ENCODE measurements at places on chromosomes 6 and 20.

GRCh38 chr6:116404696-116405095 lies 33.9 kb downstream of the DSE start:
- DNase-seq, result no peak

DNA sequence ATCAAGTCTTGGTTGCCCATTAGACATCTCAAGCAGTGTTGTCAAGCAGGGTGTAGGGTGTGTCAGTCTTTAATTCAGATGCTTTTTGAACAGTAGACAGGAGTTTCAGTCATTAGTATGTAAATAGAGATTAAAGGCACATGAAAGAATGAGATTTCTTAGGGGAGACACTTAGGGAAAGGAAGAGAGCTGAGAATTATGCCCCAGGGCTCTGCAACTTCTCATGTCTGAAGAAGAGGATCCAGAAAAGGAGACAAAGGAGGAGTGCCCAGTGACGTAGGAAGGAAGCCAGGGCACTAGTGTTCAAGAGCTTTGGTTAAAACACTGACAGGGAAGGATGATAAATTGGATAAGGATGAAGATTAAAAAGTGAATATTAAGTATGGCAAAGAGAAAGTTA lies 569.7 kb downstream of the NKAIN2 start:
- no peak for DNase-seq

GRCh38 chr6:152298055-152298647 lies 339.0 kb downstream of the SYNE1 start:
- no peak for DNase-seq

GRCh38 chr20:37415118-37416085 lies 69.5 kb downstream of the SRC start:
- no peak for DNase-seq

DNA sequence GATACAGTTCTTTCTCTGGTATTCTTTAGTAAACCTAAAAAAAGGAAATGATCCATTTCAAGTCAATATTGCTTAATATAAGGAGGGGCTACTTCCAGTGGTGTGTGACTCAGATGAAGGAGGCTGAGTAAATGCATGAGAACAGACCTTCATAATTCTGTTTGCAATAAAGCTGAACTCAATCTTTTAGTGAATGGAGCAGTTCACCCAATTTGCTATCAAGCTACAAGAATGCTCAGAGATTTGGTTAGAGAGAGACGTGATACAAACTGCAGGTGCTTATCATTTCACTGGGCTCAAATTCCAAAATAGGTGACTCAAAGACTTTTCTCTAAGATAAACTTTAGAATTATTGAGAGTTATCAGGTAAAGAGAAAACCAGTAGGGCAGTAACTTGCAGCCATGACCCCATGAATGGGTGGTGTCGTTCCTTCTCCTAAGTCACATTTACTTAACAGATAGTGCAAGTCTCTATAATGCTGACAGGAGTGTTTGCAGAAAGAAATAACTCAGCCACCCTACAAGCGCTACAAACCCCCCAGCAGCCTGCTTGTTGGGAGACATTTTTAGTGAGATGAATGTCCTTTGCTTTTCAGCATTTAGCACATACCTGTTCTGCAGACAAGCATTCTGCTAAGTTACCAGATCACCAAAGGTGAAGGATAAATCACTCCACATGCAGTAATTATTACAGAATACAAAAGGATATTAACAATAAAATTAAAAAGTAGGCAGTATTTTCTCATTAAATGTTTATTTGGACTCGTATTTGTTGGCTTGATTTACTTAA lies 16.4 kb upstream of the BLOC1S5 start:
- no peak for DNase-seq

DNA sequence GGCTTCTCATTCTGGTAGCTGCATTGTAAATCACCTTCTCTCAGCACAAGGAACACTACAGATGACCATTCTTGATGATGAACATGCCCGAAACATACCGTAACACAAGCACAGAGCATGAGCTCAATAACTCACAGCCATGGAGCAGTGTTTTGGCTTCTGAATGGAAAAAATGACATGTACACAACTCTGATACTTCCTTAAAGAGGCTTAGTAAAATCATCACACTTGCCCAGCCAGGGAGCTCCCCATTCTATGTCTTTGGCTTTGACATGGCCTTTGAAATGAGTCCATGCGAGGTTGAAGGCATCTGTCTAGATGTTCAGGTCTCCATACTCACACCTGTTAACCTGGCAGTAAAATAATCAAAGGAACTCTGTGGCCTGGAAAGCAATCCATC lies 87.6 kb downstream of the MYB start:
- no peak for DNase-seq

GRCh38 chr6:121879149-121879548 lies 443.7 kb downstream of the GJA1 start:
- DNase-seq, result no peak

- no peak for DNase-seq
Observed at GRCh38 chr6:71509191-71510005, 220.8 kb downstream of the OGFRL1 start.

- peak; percentile 39 for DNase-seq
Observed at GRCh38 chr20:35883778-35884540, 70.3 kb downstream of the SCAND1 start.

DNA sequence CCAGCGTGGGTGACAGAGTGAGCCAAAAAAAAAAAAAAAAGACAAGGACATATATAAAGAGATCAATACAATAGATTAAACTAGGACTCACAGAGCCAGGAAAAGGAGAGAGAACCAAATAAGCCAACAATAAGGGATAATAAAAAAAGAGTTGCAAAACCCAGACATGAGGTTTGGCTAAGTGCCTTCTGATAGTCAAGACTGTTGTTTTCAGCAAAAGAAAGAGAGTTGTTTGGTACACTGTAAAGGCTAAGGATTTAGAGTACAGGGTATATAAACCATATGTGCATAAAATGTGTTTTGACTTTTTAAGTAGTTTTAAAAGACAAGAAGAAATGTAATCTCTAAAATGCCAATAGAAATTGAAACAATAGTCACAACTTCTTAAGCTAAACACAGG lies 42.8 kb downstream of the RPF2 start:
- no peak for DNase-seq

DNA sequence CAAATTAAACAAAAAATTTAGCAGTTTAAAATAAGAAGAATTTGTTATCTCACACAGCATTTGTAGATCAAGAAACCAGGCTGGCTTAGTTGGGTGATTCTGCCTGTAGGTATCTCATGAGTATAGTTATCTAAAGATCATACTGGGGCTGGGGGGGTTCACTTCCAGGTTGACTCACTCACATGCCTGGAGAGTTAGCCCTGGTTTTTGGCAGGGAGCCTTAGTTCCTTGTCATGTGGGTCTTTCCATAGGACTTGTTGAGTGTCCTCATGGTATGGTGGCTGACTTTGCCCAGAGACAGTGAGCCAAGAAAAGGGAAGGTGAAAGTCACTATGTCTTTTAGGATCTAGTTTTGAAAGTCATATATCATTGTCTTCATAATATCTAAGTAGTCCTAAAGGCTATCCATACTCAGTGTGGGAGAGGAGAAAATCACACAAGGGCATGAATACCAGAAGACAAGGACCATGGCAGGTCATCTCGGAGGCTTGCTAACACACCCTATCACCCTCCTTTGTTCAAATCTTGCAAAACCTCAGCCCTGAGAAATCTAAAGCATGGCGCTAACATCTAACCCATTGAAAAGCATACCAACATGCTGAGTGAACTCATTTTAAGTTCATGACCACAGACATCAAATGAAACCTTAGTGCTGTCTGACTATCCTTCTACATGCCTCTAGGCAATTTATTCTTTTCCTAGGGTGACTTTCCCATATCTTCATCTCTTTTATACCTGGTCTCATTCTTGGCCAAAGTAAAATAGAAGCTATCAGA lies 39.2 kb downstream of the CYP24A1 start:
- DNase-seq, result no peak

DNA sequence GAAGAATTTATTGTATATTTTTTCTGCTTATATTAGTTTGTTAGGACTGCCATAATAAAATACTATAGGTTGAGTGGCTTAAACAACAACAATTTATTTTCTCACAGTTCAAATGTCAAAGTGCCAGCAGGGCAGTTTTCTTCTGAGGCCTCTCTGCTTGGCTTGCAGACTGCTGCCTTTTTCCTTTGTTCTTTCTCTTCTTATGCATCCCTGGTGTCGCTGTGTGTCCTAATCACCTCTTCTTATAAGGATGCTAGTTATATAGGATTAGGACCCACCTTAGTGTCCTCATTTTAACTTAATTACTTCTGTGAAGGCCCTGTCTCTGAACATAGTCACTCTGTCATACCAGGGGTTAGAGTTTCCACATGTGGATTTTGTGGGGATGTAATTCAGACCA lies 354.4 kb downstream of the NKAIN2 start:
- no peak for DNase-seq

DNA sequence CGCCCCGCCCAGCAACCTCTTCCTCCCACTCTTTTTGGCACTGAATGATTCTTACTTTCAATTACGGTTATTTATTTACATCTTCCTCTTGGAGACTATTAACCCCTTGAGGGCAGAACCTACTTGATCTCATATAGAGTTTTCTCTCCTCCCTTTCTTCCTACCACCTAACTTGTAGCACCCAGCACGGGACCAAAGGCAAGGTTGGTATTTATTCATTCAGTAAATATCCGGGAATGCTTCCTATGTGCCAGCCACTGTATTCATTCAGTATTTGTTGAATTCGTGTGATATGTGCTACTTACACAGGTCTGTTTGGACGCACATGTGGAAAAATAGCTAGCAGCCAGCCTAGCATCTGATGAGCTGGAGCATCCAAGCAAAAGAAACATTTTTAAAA lies 1.3 kb upstream of the CNKSR3 start:
- no peak for DNase-seq

DNA sequence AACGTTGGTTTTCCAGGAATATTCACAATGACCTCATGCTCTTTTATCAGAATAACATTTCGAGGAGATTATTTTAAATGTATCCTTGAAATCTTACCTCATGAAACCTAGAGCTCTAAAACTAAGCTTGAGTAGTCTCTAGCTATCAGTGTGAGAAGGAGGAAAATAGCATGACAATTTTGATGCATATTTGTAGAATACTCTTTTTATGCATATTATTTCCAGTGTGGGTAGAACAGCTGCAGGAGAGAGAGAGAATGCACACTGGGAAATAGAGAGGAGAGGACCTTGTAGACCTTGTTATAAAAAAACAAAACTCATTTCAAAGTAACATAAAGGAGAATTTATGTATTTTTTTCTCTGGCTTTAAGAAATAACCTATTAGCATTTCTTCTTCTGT lies 71.1 kb upstream of the VGLL2 start:
- no peak for DNase-seq

- DNase-seq, result peak; percentile 53
Observed at GRCh38 chr6:27591699-27592480, 119.0 kb upstream of the ZNF184 start.

DNA sequence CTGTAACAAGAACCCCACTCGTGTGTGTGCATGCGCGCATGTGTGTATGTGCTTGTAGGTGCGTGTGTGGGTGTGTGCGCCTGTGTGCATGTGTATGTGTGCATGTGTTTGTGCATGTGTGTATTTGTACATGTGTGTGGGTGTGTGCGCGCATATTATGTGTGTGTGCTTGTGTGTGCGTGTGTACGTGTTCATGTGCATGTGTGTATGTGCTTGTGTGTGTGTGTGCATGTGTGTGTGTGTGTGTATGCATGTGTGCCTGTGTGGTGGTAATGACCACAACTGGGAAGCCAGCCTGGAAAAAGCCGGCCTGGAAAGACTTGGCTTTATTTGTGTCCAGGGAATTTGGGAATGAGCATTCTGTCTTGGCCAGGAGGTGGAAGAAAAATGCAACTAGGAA lies 157.5 kb downstream of the PAX1 start:
- no peak for DNase-seq

- no peak for DNase-seq
Observed at GRCh38 chr20:2213401-2213800, 82.4 kb upstream of the TGM3 start.

DNA sequence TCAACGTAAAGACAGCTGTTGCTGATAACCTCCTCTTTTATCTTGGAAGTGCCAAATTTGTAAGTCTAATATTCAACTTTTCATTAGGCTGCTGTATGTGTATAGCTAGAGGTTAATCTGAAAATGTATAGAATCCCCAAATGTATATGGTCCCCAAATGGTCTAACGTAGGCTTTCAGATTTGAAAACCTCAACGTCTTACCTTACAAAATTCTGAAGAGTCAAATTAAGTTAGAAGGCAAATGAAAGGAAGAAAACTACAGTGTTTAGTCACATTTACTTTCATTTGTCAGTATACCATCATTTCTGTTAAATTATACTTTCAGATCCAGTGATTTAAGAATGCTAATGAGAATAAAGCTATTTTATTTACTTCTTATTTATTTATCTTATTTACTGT lies 256.9 kb downstream of the ARHGAP18 start:
- no peak for DNase-seq

DNA sequence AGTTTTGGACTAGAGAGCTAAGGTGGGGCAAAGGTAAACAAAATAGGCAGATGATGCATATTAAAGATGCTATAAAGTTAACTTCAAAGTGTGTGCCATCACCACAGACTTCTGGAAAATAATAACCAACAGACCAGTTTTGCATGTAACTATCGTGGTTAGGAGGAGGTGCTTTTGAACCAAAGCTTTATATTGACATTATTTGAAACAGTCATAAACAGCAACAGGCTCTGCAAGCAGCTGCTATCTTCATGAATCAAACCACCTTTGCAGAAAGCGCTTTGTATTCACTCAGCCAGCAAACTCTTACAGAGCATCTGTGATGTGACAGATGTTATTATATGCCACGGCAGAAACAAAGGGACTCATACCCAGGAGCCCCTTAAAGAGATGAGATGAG lies 81.9 kb downstream of the CRYBG1 start:
- peak; percentile 84 for DNase-seq

DNA sequence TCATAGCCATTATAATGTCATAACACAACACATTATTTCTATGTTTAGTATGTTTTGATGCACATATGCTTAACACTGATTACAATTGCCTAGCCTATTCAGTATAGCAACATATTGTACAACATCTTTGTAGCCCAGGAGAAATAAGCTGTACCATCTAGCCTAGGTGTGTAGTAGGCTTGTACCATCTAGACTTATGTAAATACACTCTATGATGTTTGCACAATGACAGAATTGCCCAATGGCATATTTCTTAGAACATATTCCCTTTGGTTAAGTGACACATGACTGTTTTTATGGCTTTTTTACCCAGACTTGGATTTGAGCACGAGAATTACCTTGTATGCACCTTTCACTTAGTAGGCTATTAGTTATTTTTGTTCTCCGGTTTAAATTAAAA lies 64.5 kb upstream of the HIVEP1 start:
- no peak for DNase-seq

GRCh38 chr20:2283706-2284423 lies 11.9 kb upstream of the TGM3 start:
- no peak for DNase-seq

GRCh38 chr6:37640786-37641395 lies 56.8 kb downstream of the MDGA1 start:
- DNase-seq, result no peak
